ENCODE measurements at places on chromosomes 5 and 9. TPM values are rescaled to one million over a fixed set of nuclear protein-coding genes. Genes with fewer than 3 reads are reported as not detected.

Gene RASGEF1C
- total RNA-seq, result 0.51 TPM

GRCh38 chr5:72390836-72391235 is 70.7 kb downstream of the PTCD2 start:
- H3K36me3 ChIP-seq, result no peaks in the 10 kb centered on the region
- no peak overlapping the region for H3K27ac ChIP-seq
- no peak for DNase-seq

- DNase-seq, result no peak
- H3K36me3 ChIP-seq, result no peaks in the 10 kb centered on the region
- no peak overlapping the region for H3K27ac ChIP-seq
- H3K4me3 ChIP-seq, result no peak overlapping the region
- no peaks in the 10 kb centered on the region for H3K4me1 ChIP-seq
- H3K27me3 ChIP-seq, result no peaks in the 10 kb centered on the region
These were observed 320.2 kb upstream of the NREP start for GRCh38 chr5:112077180-112077579.

GRCh38 chr5:122267185-122267584 is 44.9 kb upstream of the SNCAIP start:
- H3K4me1 ChIP-seq, result peaks cover 12% of the 10 kb centered on the region
- H3K36me3 ChIP-seq, result no peaks in the 10 kb centered on the region
- H3K27ac ChIP-seq, result no peak overlapping the region
- H3K27me3 ChIP-seq, result peaks cover 4% of the 10 kb centered on the region
- H3K4me3 ChIP-seq, result no peak overlapping the region

Measured in progenitor cell of endocrine pancreas (in vitro differentiated cells).